ENCODE measurements at places on chromosomes 6 and 20.
A peak's percentile ranks its signal among the peaks of the same experiment; 100 is the strongest.

DNA sequence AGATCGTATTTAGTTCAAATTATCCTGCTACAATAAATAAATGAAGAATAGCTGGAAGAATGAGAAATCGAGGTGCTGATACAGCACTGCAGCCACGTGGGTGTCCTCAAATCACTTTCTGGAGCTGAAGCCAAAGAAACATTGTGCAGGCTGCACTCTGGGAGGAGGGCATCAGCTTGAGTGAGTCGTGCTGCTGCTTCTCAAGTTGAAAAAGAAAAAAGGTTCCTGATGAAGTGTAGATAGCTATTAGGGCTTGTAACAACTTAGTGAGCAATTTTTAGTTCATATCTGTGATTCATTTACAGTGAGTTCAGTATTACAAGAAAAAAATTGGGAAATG is 40.5 kb downstream of the DSE start:
- DNase-seq = peak; percentile 33

DNA sequence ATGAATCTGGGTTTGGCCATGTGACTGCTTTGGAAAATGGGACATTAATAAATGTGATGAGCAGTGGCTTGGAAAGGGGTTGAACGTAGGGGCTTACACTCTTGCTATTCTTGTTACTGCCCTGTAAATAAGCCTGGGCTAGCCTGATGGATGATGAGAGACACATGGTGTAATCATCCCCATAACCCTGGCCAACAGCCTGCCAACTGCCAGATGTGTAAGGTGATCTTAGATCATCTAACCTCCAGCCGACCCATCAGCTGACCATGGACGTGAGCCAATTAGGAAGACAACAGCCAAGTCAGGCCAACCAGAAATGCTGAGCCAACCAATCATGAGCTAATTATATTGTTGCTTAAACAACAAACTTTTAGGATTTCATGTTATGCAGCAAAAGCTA is 25.2 kb downstream of the FBXO30 start:
- DNase-seq = peak; percentile 80

DNA sequence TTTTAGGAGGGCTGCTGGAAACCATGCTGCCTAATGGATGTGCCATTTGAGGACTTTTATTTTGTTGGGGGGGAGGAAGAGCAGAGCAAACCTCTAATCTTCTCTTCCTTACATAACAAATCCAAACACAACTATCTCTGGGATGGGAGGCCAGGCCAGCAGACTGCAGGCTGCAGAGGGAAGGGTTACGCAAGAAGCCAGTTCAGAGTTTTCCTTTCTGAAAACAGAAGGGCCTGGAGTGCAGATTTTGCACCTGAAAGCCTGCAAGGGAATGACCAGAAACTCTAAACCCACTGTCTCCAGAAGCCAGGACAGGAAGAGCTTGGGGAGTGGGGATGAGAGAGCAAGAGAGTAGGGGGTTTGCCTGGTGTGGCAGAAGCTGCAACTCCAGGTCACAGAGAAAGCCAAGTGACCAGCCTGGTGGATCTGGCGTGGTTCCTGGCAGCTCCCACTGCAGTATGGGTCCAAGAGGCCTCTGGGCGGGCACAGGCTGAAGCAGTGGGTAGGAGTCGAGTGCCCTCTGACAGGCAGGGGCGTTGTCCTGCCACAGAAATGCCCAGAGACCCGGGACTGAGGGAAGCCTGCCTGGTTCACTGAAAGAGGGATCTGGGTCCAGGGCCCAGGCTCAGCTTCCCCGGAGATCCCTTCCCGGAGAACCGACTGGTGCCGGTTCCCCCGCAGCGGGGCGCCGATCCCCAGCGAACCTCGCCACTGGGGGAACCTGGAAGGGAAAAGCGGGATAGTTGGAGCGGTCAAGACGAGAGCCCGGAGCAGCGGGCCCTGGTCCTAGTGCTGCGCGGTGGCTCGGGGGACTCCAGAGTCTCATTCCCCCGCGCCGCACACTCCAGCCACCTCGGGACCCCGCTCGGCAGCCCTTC is 6.7 kb downstream of the MAFB start:
- DNase-seq = no peak

GRCh38 chr20:17660667-17661066 is 21.4 kb downstream of the RRBP1 start:
- DNase-seq = no peak

DNA sequence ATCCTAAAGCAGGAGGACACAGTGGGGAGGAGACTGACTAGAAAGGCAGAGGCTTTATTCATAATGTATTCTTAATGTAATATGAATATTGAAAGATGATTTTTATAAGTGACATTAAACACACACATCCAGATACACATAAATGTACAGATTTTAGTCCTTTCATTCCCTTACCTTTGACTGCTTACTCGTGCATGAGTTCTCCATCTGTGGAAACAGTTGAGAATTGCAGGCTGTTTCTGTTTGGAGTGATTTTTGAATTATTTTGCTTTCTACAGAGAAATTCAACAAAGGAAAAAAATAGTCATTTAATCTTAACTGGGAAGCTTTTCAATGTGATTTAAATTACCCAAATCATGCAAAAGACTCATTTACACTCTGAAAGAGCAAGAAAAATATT is 136.5 kb downstream of the RIMS1 start:
- DNase-seq = no peak

GRCh38 chr20:14126856-14127255 is 131.5 kb downstream of the MACROD2 start:
- no peak for DNase-seq

DNA sequence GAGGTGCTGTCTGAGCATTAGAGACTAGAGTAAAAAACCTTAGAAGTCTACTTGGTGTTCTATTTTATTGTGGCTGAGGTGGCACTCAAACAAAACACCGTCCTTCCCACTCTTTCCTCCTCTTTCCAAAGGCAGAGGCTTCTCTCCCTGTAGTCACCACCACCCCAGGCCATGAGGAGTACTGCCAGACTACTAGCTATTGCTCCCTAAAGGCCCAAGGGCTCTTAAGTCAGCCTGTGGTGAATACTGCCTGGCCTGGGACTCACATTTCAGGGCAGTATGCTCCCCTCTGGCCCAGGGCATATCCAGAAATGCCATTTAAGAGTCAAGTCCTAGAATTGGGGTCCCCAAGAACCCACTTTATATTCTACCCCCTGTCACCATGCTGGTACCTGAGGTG is 309.7 kb upstream of the IMPG1 start:
- no peak for DNase-seq

DNA sequence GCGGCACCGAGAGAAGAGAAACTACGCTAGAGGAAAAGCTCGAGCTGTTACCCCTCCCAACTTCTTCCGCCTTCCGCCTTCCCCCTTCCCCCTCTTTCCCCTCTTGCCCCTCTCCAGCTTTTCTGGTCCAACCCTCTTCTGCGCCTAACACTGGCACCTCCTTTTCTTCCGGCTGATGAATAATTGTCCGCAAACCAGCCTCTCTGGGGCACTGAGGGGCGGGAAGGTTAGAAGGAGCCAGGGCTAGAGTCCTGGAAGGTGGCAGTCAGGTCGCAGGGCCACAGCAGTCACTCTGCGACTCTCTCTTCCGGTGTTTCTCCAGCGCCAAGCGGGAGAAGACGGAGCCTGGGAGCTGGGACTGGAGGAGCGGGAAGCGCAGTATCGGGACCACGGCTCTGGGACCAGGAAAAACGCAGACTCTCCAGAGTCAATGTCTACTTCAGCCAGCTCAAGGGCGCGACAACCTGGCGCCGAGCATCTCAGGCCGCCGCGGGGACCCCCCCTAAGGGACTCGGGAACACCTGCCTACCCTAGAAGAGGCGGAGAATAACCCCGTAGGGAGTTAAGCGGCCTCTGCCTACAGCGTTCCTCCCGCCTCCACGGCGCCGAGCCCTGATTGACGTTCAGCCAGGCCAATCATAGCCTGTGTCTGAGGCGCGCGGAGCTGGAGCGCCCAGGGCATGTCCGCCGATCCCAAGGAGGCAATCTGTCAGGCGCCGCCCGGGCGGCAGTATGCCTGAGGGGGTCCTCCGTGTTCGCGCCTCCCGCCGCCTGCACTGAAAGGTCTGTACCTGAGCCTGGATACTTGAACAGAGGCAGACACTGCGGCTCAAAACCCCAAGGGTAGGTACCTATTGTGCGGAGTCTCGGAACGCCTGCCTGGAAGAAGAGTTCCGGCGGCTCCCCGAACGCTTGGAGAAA is 40.4 kb downstream of the PSMB9 start:
- peak; percentile 92 for DNase-seq

DNA sequence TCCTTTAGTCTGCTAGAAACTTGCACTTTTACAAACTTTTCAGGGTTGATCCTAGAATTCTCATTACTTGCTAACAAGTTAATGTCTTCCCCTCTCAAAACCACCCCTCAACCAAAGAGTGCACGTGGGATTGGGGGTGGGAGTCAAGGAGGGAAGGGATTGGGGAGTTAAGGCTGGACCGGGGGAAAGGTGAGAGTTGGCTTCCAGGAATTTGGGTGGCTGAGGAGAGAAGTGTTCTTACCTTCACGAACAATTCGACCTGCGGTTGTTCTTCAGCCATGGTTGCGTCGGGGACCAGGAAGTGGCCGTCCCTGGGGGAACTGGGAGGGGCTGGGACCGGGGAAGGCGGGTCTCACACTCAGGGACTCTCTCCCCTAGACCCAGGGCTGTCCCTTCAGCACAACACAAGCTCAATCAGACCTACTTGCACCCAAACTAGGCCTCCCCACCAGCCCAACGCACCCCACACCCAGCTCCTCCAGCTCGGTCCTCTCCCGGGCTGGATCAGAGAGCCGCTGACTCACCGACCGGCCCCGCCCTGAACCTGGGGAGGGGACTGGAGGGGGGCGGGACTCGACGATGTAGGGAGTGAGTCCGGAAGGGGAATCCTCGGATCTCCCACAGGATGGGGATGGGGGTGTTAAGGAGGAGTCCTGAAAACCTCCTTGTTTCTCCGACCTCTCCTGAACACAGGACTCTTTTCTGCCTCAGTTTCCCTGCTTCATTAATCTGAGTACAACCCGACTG is at the start of gene CLIC1:
CLIC1 (minus strand) TSS at position 510 of the 747 bp plus-strand sequence; CDS start at position 280, 230 bp downstream.
- DNase-seq = peak; percentile 90

DNA sequence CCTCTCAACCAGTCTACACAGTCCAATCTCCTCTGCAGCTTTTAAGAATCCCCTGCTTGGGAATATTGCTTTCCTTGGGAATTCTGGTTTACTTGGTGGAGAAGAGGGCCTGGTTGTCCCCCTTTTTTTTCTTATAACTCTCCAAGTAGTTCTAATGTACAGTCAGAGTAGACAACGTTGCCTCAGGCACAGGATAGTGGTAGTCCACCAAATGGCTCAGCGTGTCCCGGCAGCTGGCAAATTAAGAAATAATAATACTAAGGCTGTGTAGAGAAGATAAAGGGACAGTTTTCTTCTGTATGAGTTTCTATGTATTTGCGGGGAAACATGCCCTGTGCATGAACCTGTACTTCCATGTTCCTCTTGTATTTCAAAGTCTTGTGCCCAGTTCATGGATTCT is 145.7 kb upstream of the RREB1 start:
- DNase-seq = no peak

DNA sequence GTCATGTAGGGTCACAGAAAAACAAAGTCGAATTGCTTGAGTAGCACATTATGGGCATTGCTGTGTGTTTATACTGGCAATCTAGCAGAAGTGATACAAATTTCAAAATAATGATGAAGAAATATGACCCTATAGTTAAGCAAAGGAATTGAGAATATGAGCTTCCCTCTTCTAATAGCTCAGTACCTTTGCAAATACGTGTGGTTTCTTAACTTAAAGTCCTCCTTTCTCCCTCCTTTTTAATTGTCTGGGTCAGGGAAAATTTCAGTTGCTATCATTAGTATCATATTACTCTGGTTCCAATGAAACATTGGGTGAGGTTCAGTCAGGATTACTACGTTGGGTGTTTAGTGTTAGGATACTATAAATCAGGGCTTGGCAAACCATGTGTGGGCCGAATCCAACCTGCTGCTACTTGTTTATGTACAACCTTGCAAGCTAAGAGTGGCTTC is 166.8 kb upstream of the CARMIL1 start:
- DNase-seq = no peak

DNA sequence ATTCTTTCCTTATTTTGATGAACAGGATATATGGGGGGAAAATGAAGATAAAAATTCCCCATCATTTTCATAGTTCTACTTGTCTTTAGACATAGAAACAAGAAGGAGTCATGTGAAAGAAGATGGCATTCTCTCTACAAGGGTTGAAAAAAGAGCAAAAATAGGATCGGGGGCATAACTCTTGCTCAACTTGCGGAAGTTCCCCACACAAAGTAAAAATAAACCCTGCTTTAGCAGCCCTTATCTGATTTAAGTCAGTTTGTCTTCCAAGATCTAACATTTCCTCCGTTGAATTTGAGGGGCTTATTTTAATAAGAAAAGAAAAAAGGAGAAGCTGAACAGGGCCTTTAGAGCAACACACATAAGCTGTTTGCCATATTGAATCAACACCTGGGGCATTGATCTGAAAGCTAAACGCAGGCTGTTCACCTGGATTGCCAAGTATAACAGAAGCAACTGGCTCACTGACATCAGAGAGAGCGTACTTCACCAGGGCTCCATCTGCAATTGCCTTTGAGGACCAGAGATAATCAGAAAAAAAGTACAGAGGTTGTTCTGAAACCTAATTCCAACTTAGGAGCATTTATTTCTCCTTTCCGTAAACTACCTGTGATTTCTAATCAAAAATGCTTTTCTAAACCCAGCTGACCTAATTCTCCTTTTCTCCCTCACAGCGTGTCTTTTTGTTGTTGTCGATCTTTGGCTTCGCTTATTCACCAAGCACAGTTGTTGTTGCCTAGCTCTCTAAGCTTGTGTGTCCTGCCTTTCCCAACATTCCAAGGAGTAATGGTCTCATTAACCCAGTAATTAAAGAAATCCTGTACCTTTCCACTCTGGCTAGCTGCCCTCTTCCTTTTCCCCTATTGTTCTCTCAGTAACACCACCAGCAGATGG is 568.0 kb downstream of the KIF16B start:
- no peak for DNase-seq

- DNase-seq = no peak
These were observed 241.5 kb downstream of the PLCB1 start for GRCh38 chr20:8373579-8373978.

GRCh38 chr6:36838896-36839748 is at the start of gene CPNE5:
Gene CPNE5, minus strand, starts transcription at chr6:36839444. Its CDS starts 67 bp downstream, at chr6:36839377.
- no peak for DNase-seq

DNA sequence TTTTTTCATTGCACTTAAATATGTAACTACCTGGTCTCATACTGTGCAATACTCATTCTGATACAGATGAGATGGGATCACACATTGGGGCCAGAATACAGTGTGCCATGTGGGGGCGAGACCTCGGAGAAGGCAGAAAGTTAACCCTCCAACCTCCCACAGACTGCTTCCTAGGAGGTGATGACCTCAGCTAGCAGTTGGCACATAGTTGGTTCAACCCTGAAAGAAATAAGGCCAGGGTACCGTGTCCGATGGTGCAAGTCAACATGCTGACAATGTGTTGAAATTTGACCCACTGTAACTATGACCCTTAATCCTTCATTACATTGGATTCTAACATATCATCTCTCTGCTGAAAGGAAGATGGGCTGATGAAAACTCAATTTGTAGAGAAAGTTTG is 61.9 kb downstream of the GJA10 start:
- DNase-seq = no peak

DNA sequence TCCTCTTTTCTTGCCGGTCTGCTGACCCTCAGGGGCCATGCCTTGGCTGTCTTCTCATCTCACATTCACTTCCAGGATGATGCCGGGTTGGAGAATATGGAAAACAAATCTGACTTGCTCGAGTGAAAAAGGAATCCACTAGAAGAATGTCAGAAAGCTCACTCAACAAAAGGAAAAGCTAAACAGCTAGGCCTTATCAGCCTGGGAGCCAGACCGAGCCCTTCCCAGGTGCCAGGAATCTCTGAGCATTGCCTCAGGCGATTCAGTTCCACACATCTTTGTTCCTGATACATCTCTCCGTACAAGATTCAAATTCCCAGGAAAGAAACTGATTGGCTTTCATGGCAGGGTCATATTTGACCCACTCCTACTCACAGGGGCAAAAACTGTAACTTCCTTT is 9.2 kb upstream of the OSER1 start:
- no peak for DNase-seq

GRCh38 chr6:118316796-118317384 is 231.2 kb upstream of the PLN start:
- DNase-seq = no peak
